ENCODE measurements at places on chromosomes 7 and 10. TPM values are rescaled to one million over a fixed set of nuclear protein-coding genes. Genes with fewer than 3 reads are reported as not detected.

GRCh38 chr10:109902992-109903947 lies 20.0 kb downstream of the XPNPEP1 start:
- DNase-seq, result no peak

The PGAM2 gene
- polyA plus RNA-seq, result 1.7 TPM

DNA sequence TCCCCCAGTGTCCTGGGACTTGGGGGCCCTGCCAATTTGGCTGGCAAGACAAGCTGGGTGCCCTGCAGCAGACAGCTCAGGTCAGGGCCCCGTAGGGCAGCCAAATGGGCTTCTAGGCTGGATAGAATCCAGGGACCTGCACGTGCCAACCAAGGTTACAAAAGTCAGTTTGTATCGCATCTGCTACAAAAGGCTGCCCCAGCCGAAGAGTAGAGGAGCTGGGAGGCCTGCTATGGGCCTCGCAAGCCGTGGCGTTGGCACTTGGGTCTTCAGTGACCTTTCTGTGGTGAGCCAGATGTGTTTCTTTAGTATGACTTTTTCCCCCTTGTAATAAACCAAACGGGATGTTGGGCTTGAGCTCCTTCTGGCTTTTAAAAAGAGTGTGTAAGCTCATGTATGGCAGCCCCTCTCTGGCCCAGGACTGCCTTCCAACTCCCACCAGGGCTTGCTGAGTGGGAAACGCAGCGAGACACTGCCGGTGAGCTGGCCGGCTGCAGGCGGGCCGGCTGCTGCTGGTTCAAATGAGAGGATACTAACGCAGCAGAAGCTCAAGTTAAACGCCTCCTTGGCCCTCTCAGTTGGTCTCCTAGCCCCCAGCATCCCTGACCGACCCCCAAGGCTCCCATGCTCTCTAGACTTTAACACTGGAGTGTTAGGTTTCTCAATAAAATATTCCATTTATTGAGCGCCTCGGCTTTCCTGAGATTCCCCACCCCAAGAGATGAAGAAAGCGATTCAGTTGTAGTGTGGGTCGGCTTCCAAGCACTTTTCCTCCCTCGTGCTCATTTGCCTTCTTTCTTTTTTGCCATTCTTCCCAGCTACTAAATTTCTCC lies 3.1 kb upstream of the HOXA10 start:
- no peak for DNase-seq

DNA sequence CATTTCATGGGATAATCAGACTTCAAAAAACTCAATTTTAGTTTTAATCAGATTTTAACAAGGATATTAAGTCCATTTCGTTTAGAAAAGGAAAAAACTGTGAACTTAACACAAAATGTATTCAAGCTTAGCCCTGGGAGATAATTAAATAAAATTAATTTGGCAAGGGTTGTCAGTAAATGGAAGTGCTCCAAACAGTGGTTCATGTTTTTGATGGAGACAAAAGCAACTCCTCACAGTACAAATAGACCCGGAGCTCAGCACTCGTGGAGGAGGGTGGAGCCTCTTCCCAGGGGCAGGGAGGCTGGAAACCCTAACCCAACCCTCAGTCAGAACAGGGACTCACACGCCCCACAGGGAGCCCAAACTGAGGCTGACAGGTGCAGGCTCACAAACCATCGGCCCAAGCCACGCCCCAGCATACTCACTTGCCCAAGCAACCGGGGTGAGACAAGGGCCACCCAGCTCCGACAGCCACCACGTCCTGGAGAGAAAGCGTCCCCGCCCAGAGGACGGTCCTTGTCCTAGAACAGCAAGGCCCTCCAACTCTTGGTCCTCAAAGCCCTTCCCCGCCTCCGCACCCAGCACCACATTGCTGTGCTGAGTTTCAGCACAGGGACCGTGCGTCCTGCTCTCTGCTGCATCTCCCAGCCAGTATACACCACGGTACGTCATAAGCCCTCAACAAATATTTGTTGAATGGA lies 39.8 kb downstream of the MAD1L1 start:
- DNase-seq, result no peak

DNA sequence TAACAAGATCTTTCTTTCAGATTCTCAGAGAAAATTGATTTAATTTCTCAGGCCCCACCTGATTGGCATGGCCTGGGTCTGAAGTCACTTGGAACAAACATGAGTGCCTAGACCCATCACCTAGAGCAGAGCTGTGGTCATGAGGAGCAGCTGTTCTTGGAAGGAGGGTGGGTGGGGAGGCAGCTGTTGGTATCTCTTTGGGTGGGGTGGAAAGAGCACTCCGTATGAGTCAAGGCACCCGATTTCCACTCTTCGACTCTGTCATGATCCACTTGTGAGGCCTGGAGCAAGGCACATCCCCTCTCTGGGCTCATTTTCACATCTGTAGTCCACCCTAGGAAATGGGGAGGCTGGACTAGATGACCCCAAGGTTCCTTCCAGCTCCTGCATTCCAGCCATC lies 156.7 kb downstream of the C10orf105 start:
- DNase-seq, result no peak
